Inflammatory macrophage treated with lipopolysaccharide for 1 hour (primary cell): ENCODE measurements at places on chromosomes 16 and 17.
A peak's percentile ranks its signal among the peaks of the same experiment; 100 is the strongest.

DNA sequence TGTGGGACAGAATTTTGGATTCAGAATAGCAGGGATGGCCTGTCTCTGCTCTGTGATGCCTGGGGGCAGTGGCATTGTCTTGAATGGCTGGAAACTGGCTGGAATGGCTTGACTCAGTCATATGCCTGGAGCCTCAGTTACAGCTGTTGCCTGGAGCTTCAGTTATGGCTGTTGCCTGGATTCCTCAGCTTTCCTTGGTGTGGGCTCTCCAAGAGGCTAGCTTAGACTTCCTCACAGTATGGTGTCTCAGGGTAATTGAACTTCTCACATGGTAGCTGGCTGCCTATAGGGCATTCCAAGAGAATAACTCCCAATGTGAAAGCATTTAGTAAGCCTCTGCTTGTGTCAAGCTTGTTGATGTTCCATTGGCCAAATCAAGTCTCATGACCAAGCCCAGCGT is 21.1 kb downstream of the KRT23 start:
- no peak for DNase-seq

GRCh38 chr16:50011707-50012106 is 13.3 kb upstream of the CNEP1R1 start:
- DNase-seq, result peak; percentile 62

- peak; percentile 92 for DNase-seq
These were observed at the start of gene CYB5D1 for GRCh38 chr17:7857713-7858521. TSS of gene CYB5D1 (plus strand) at chr17:7858003. CDS start at chr17:7858135, 132 bp downstream.

- DNase-seq, result no peak
These were observed 34.2 kb upstream of the GOSR2 start for GRCh38 chr17:46888727-46889126.

DNA sequence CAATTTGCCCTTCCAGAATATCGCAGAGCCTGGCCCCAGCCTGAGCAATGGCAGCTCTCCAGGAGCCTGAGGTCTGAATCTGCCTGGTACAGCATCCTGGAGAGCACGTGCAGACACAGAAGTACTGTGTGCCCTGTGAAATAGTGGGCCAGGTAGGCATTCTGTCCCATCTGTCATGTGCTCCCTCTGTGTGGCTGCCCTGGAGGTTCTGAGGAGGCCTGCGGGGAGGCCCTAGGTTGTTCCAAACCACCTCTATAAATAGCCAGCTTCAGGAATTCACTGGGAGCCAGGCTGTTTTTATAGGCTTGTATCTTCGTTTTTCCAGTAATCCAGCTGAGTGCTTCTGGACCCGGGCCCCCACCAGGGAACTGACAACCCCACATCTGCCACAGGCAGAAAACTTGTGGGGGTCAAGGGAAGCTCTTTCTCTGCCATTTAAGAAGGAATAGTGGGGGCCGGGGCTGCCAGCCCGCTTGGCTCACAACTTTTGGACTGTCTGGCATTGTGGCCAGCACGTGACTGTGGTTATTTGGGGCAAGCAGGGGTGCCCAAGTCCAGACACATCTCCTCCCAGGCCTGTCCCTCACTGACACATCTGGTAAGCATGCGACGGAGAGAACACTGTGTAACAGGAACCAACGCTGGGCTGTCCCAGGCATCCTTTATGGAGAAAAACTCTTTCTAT is 356.3 kb upstream of the TNRC6C start:
- no peak for DNase-seq

DNA sequence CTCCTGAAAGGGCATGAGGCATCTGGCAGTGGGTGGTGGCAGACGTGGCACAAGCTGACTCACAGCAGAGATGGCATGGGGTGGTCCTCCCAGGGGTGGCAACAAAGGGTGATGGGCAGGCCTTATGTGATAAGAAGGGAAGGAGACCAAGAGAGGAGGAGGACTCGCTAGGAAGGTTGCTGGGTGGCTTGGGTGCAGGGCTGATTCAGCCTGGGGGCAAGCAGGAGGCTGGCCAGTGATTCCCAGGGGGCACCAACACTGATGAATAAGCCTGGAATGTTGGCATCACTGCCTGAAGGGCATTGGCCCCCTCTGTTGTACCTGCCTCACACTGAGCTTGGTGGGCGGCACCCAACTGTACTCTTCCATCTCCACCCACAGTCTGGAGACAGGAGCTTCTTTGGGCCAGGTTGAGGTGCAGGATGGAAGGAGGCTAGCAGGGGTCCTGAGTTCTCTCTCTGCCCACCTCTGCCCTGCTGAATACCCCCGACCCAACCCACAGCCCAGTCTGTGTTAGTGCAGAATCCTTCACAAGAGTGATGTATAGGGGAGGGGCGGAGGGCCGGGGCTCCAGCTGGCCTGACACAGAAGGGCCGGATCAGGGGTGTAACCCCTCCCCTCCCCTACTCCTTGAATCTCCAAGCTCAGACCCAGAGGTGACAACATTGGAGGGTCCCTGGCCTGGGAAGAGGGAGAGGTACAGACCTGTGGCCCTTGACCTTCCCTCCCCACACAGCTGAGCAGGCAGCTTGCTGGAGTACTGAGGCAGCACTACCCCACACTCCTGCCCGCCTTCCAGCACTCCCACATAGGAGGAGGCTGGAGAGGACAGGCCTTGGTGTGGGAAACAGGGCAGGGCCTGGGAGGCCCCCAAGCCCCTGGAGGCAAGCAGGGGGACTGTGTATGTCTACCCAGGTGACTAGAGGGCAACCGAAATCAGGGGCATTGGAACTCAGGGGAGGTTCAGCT is 2.6 kb downstream of the STAC2 start:
- DNase-seq, result no peak

DNA sequence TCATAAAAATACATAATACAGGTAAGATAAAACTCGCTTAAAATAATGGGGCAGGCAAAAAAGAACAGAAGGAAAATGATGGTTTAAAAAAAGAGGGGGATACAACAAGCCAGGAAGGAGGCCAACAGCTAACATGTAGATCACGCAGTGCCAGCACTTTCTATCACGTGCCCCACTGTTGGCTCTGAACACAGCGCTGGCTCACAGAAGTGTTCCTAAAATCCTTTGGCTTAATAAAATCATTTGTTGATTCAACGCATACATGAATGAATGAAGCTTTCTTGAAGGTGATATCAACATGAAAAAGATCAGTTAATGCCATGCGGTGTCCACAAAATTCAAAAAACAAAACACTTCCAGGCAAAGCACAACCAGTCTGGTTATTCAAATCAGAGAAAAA is 8.5 kb downstream of the ITGAE start:
- DNase-seq, result no peak

GRCh38 chr16:65547772-65548446 is 426.0 kb upstream of the CDH11 start:
- DNase-seq, result no peak

DNA sequence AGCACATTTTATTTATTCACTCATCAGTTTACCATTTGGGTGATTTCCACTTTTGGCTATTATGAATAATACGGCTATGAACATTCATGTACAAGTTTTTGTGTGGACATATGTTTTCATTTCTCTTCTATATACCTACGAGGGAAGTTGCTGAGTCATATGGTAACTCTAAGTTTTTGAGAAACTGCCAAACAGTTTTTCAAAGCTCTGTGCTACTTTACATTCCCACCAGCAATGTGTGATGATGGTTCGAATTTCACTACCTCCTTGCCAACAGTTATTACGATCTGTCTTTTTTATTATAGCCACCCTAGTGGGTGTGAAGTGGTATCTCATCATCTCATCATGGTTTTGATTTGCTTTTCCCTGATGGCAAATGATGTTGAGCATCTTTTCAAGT is 63.7 kb upstream of the MRTFB start:
- no peak for DNase-seq

DNA sequence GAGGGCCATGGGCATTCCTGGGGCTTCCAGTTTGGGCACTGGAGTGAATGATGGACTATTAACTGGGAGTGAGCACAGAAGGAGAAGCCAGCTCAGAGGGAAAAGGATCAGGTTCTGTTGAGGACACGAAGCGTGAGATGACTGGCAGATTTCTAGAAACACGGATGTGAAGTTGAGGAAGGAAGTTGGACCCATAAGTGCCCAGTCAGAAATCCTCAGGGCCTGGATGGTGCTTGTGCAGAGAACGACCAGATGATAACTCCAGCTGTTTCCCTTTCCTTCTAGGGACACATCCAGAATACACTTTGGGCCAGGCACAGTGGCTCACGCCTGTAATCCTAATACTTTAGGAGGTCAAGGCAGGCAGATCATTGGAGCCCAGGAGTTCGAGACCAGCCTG is 23.3 kb upstream of the ANKRD40CL start:
- peak; percentile 18 for DNase-seq

DNA sequence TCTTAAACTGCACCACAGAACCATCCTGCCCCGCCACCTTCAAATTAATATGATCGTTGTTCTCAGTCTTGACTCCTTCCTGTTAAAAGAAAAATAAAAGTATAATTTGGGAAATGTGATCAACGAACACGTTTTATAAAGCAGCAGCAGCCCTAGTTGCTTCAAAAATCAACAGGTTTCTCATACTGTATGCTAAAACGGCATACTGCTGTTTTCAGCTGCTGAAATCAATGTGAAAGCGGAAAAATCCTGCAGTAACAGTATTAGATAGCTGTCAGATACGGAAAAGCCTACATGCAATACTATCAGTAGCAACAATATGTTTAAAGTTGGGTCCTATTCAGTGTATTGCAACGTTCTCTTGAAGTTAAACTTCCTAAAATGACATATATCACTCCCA is 1.6 kb downstream of the SUMO2 start:
- no peak for DNase-seq

DNA sequence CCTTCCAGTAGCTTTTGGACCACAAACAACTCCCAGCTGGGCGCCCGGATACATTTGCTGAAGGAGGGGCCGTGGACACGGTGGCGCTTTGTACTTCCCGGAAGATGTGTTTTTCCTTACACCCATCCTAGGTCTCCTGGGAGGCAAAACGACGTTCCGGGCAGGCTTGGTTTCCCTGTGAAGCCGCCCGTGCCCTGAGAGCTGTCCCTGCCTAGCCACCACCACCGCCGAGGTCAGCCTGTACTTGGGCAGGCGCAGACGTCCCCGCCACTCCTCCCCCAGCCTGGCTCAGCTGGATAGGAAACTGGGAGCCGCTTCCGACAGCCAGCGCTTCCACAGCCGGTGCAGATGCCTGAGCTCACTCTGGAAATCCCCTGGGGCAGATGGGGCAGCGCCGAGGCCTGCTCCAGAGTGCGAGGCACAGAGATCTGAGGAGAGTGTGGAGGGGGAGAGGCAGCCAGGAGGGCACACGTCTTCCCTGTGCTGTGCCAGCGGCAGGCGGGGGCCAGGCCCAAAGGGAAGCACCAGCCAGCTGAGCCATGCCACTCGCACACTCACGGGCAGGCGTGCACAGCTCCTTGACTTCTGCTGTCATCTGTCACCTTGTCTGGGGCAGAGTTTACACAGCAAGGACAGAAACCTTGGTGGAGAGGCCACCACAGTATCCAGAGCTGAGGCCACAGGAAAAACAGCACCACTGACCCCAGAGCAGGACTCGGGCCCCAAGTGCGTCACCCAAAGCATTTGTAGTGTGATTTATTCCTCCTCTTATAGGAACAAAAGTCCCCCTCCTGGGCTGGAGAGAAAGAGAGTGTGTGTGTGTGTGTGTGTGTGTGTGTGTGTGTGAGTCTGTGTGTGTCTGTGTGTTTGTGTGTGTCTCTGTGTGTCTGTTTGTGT is 3.0 kb downstream of the RHBDF2 start:
- peak; percentile 69 for DNase-seq

DNA sequence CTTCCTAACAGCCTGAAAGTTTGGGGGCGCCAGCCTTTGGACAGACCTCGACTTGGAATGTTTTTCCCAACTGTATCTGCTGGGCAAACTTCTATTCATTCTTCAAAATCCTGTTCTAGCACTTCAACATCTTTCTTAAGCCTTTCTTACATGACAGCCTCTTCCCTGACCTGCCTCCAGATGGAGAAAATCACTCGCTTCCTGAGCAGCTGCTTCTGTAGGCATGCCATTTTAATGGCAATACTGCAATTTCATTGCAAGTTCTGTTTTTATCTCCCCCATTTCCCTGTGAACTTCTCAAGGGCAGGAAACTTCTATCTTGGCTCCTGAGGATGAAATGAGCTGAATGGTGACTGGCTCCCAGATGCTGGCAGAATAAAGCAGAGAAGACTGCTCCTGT is 128.8 kb upstream of the ASIC2 start:
- no peak for DNase-seq

- DNase-seq, result no peak
These were observed 85.2 kb downstream of the GLG1 start for GRCh38 chr16:74521691-74522090.

GRCh38 chr17:58254803-58255202 is 16.4 kb downstream of the LPO start:
- no peak for DNase-seq

DNA sequence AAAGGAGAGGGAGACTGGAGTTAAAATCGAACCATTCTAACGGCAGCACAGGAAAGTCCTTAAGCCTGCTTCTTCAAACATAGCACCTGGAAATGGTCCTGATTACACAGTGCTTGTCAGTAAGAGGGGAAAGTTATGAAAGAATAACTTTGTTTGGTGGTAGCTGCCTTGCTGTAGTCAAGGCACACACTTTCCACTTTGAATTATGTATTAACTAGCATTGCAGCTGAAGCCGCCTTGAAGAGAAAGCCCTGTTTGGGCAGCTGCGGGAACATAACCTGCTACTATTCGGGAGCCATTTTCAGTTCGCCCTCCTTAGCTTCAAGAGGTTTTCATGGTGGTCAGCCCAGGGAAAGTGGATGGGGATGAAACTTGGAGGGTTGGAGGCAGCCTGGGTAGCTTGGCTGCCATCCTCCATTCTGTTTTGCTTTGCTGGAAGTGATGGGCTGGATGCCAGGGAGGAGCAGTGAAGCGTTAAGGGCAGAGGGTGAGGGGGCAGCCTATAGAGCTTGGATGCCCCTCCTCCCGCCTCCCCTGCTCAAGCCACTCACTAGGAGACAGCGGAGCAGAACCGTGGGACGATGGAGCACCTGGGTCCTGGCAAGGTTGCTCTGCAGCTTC is 5.3 kb upstream of the HAS3 start:
- DNase-seq, result no peak

GRCh38 chr16:22322741-22323140 is 25.5 kb downstream of the POLR3E start:
- no peak for DNase-seq

DNA sequence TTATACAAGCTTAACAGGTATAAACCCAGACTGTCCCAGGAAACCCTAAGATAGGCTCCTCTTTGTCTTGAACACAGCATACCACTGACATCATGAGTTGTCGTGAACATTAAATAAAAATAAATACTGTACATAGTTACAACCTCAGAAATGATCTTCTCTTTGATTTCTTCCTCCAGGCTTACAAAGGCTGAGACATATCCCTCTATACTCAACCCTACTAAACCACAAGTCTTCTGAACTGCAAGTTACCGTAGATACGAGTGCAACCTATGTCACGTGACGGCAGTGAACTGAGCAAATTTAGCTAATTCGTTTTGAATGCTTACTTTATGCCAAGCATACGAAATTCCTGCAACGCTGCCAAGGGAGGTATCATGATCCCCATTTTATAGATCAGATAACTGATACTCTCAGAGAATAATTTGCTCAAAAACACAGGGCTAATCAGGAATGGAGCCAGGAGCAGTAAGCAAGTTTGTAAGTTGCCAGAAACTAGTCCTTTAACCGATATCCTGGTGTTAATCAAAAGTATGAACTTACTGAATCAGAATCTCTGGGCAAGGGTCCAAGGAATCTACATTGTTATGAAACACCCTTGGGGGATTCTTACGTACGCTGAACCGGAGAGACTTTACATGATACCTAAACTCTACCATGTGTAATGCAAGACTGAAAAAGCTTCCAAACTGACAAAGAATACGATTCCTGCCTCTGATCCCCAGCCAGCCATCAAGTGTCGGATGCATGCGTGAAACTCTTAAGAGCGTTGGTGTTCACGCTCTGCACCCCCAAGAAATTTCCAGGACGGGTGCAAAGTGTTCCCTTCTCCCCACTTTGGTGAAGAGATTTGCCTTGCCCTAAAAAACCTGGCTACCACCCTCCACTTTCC is 106.2 kb downstream of the XYLT1 start:
- no peak for DNase-seq

GRCh38 chr16:89581045-89581695 is 5.6 kb downstream of the CPNE7 start:
- DNase-seq, result no peak
